Effector memory CD4-positive, alpha-beta T cell (primary cell): ENCODE measurements at places on chromosomes 4 and X.

DNA sequence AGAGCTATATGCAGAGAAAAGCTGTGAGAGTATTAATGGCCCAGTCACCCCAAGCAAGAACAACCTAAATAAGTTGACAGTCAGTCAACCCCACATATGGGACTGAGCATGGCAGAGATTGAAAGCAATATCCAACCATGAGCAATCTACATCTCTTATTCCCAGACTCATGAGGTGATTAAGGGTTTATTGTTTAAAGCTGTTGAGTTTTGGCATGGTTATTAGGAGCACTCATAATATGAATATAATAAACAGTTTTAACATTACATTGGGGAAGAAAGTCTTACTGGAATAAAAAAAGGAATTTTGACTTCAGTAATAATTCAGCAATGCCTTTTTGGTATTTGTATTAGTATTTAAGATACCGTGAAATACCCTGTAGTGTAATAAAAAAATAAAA is 1627.4 kb downstream of the STIM2 start:
- no peak for DNase-seq

- DNase-seq: no peak
Measured at GRCh38 chr4:37597034-37597433, 89.1 kb downstream of the RELL1 start.

GRCh38 chr4:87961993-87962392 is 13.5 kb upstream of the SPP1 start:
- DNase-seq: no peak

DNA sequence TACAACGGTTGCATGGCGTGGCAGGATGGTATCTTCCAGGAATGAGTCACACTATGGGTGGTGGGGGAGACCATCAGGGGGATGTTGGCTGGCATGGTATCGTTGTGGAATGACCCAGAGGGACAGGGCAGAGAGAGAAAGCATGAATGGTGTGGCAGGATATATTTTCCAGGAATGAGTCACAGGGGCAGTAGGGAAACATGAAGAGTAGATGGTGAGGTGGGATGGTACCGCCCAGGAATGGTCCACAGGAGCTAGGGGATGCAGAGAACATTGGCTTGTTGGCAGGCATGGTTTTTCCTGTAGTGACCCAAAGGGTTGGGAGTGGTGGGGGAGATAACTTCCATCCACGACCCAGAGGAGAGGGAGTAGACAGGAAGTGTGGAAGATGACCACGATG is 62.4 kb downstream of the MAOA start:
- no peak for DNase-seq

- DNase-seq: no peak
Measured at GRCh38 chr4:80215449-80216052, 18.2 kb downstream of the PRDM8 start.

DNA sequence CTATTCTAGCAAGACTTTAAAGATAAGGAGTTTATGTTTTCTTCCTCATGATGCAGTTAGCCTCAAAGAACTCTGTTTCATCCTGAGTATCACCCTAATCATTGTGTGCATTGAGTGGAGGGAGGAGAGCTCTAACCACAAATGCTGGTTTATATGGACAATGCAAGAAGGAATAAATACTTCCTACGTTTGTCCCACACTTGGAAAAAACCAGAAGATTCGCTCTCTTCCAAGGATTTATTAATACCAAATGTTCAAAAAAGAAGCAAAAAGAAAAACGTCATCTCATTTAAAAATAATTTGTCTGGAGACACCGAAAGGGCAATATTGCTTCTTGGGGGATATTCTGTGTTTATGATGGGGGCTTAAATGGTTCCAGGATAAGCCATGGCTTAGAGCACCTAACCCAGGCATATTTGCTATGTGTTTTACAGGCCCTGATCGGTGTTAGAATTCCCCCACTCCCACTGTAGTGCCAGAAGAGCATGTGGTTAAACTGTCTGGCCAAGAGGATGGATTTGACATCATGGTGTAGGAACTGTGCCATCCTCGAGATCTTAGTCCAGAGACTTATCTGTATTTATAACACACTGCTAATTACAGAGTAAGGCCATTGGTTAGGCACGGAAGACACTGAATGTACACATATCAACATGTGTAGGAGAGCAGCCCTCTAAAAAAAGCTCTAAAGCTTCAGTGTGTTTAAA is 227.2 kb downstream of the ANK2 start:
- no peak for DNase-seq

- no peak for DNase-seq
Measured at GRCh38 chr4:164154416-164154815, 599.5 kb upstream of the SMIM31 start.

- DNase-seq: no peak
Measured at GRCh38 chrX:148984238-148984637, 483.8 kb downstream of the AFF2 start.

- DNase-seq: no peak
Measured at GRCh38 chr4:167111622-167112021, 122.7 kb downstream of the SPOCK3 start.

DNA sequence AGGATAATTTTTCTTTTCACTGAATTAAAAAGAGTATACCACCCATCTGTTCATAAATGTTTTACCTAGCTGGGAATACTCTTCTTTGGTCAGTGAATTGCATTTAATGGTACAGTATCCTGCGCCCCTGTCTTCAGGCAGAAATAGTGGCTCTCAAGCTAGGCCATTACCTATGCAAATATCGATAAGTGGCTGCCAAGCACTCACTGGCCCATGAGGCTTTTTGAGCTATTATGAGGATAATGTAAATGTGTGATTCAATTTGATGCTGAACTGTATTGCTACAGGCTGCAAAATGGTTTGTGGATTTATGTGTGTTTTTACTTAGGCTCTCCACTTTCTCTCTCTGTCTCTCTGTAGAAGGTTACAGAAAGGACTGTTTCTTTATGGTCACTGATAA is 30.1 kb upstream of the MTMR1 start:
- DNase-seq: no peak

- no peak for DNase-seq
Measured at GRCh38 chr4:98352396-98352795, 91.2 kb downstream of the RAP1GDS1 start.

- no peak for DNase-seq
Measured at GRCh38 chr4:132396636-132397035, 752.5 kb upstream of the PCDH10 start.

GRCh38 chr4:15515106-15515505 is 45.4 kb downstream of the CC2D2A start:
- no peak for DNase-seq

GRCh38 chr4:185909972-185910371 is 98.0 kb upstream of the SORBS2 start:
- no peak for DNase-seq
